SHP77 treated with DMSO at 0.1 percent for 48 hours (cell line): ENCODE measurements at places on chromosomes 3 and 15.

DNA sequence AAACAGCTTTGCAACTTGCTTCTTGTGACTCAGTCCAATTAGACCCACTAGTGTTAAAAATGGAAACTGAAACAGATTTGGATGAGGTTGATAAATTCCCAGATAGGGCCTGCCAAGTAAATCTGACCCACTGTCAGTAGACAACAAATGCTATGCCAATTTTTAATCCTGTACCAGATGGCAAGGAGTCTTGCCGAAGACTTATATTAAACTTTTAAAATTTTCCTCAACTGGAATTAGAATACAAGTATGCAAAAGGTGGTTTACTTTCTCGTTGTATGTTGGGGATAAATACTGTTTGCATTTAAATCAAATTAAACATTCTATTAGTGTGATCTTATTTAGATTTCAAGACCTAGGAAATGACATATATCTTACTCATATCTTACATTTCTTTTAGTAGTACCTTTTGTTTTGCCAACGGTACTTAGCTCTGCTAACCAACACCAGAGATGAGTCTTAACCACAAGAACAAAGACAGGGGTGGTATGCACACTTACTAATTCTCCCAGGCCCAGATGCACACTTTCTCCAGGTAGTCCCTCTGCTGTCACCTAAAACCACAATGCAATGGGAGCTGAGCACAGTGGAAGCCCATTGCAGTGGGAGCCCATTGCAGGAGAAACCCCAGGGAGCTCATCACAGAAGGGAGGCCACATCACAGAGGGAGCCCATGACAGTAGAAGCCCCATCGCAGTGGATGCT is 77.8 kb downstream of the WWTR1 start:
- DNase-seq: no peak

GRCh38 chr3:126996905-126997304 is 14.0 kb downstream of the PLXNA1 start:
- DNase-seq: no peak

DNA sequence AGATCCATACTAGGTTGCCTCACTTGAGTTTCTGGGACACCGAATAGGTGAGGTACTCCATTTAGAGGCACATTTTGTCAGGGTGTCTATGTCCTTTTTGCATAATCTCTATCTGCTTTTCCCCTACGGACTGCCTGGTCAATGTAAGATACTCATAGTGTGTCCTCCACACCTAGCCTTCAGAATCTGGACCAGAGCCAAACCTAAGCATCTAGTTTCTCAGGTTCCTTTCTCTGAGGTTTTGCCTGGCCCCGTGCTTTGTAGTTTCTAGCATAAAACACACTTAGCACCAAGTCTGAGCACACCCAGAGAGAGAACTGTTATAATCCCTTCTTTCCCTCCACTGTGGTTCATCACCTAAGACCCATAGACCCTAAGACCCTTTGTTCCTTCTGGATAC is 105.9 kb upstream of the MLF1 start:
- no peak for DNase-seq

GRCh38 chr3:186165331-186165730 is 56.4 kb upstream of the ETV5 start:
- DNase-seq: no peak

GRCh38 chr3:135739779-135740178 is 225.7 kb upstream of the PPP2R3A start:
- DNase-seq: no peak

DNA sequence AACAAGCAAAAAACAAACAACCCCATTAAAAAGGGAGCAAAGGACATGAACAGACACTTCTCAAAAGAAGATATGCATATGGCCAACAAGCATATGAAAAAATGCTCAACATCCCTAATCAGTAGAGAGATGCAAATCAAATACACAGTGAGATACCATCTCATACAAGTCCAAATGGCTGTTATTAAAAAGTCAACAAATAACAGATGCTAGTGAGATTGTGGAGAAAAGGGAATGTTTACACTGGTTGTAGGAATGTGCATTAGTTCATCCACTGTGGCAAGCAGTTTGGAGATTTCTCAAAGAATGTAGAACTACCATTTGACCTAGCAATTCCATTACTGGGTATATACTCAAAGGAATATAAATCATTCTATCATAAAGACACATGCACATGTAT is 44.5 kb downstream of the RIOX2 start:
- DNase-seq: no peak

- DNase-seq: no peak
Measured at GRCh38 chr3:102733791-102734563, 299.2 kb downstream of the ZPLD1 start.

DNA sequence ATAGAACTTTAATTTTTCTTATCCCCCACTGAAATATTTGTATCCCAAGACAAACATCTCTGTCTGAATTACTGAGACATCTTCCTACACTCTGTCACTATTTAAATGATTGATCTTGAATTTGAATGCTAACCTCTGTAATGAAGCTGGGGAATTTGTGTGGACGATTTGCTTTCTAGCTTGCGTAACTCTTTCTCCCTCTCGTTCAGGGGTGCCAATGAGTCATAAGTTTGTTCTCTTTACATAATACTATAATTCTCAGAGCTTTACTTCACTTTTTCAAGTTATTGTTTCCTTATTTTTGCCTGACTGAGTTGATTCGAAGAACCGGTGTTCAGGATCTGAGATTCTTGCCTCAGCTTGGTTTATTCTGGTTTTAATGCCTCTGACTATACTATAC is 783.3 kb upstream of the CADM2 start:
- no peak for DNase-seq

DNA sequence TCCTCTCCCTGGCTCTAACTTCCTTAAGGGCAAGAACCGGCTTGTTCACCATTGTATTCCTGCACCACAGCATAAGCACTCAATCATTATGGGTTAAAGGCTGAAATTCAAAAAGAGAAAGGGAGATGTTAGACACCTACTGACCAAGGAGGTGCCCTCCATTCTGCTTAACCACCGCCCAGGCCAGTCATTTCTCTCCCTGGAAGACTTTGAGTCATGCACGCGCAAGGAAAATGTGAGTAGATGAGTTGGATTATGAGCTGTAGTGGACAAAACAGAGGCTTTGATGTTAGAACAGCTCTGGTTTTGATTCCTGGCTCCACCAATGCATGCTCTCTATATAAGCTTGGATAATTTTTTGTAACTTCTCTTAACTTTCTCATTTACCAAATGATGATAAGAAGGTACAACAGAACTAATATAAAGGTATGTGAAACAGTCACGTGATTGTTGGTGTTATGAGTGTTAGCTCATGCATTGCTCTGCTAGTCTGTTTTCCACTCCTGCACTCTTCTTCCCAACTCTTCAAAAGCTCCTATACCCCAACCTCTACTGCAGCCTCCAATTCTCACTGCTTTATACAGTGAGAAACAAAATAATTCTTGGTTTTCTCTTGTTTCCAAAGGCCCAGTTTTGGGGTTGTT is 148.4 kb upstream of the ATP11B start:
- DNase-seq: no peak

GRCh38 chr3:4633078-4634004 is 140.2 kb downstream of the ITPR1 start:
- DNase-seq: peak; percentile 42

DNA sequence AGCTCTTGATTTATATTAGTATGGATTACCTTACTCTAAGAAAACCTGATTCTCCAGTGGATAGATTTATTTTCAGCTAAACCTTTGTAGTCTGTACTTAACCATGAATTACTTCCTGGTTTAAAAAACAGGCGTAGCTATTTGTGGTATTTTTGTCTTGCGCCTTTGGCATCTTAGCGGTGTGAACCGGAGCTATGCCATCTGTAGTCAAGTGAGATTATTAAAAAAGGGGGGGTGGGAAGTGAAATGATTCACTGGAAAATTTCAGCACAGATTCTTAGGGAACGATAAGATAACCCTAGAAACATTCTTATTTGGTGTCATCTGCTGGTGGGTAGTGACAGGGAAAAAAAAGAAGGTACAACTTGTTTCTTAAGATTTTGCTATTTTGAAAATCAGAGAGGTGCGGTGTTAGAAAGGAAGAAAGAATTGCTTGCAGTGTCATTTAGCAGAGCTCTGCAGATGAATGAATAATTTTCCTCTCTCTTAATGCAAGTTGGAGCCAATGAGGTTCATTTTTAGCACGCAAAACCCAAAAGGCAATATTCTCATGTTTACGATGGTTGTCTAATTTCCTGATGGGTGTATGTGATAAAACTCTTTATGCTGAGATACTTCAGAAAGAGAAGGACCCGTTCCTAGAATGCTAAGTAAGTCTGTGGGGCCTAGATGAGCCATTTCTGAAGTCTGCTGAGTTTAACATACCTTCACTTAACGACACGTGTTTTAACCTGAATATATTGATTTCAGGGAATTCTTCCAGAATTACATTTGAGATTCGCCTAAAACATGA is 44.0 kb downstream of the PSMD6 start:
- DNase-seq: no peak

- no peak for DNase-seq
Measured at GRCh38 chr3:120495809-120496208, 45.0 kb upstream of the FSTL1 start.

- no peak for DNase-seq
Measured at GRCh38 chr3:183701744-183702143, 4.1 kb downstream of the YEATS2 start.

DNA sequence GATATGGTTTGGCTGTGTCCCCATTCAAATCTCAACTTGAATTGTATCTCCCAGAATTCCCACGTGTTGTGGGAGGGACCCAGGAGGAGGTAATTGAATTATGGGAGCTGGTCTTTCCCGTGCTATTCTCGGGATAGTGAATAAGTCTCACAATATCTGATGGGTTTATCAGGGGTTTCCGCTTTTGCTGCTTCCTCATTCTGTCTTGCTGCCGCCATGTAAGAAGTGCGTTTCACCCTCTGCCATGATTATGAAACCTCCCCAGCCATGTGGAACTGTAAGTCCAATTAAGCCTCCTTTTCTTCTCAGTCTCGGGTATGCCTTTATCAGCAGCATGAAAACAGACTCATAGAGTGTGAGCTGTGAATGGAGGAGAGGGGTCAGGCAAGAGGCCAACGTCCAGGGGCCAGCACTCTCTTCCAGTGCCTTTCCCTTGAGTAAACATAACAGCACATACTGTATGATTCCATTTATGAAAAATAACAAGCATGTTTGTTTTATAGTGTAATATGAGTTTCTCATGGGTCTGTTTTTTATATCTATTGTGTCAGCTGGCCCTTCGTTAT is 16.3 kb upstream of the LCTL start:
- DNase-seq: no peak

GRCh38 chr3:130746246-130747039 is at the start of gene PIK3R4:
Gene PIK3R4 (minus strand): TSS chr3:130746829. CDS start chr3:130745218, 1,611 bp downstream.
- peak; percentile 96 for DNase-seq

DNA sequence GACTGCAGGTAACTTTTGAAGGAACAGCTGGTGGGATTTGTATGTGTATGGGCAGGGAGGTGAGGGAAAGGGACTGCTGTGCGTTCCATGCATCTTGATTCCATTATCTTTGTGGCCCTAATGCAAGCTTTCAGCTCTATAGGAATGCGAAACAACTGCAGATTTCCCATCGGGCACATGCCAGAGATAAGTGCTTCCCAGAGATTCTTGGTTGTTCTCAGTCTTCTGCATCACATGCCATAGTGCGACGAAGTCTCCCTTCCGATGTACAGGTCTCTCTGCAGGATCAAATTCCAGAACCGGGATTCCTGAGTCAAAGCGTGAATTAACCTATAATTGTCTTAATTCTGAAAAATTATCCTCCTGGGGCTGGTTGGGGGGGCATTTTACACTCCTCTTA is 72.6 kb upstream of the NSMCE3 start:
- DNase-seq: no peak

DNA sequence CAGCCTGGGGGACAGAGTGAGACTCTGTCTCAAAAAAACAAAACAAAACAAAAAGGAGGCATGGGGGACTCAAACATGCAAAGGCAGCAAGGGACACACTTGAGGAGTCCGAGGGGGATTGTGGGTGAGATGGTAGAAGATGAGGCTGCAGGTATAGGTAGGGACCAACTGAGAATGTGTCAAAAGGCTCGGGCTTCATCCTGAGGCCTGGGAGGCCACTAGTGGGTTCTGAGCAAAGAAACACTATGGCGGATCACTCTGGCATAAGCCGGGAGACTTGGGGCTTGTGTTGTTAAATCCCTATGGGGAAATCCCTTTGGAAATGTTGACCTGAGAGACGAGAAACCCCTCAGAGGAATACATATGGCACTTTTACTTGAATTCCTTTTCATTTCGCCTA is 21.2 kb downstream of the ZNF710 start:
- no peak for DNase-seq

DNA sequence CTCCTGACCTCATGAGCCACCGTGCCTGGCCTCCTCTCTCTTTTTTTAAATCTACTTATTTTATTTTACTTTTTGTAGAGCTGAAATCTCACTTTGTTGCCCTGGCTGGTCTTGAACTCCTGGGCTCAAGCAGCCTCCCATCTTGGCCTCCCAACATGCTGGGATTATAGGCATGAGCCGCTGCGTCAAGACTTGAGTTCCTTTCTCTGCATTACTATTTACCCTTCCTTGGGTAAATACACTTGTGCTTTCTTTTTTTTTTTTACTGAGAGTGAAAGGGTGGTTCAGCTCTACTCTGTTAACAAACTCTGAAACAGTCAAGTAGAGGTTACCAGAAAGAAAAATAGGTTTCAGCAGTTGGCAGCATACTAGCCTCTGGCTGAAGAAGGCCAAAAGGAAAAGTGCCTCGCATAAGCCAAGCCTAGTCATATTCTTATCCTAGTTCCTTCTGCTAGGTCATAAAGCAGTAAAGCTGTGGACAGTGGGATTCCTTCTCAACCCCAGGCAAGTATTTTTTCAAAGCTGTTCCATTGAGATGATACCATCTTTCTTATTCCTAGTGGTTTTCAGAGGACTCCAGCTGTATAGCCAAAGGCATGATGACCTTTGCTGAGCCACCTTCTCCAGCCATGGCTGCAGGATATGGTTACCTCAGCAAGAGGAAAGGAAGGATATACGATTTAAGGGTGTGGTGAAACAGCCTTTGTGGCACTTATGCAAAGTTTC is 135.1 kb downstream of the RBPMS2 start:
- no peak for DNase-seq

- no peak for DNase-seq
Measured at GRCh38 chr3:76308541-76308940, 523.2 kb upstream of the ZNF717 start.

DNA sequence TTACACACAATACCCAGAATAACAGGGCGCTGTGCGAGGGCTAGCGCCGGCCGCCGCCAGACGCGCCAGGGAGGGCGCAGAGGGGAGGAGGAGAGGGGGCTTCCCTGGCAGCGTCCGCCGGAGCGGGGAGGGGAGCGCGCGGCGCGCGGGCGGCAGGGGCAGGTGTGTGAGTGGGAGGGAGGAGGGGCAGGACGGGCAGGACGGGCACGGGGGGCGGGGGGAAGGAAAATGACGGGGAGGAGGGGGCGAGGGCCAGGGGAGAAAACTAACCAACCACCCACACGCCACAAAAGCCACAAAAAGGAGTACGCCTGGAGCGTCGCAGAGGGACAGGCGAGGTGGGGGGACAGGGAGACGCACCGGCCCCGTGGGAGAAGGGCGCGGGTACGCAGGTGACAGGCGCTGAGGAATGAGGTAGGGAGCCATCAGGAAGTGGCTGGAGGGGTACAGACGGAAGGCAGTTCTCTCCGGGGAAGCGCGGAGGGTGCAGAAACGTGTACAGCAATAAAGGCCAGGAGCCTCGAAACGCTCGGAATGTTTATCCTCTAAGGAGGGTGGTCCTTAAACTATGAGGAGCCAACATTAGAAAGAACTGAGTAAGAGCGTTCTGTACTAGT is 610 bp upstream of the SATB1 start:
- peak; percentile 77 for DNase-seq
